Muscle of arm (tissue), 14 donors: ENCODE measurements at places on chromosomes 2 and 18. TPM values are rescaled to one million over a fixed set of nuclear protein-coding genes. Genes with fewer than 3 reads are reported as not detected.
A peak's percentile ranks its signal among the peaks of the same experiment; 100 is the strongest.

Gene IL18RAP
- not detected for polyA plus RNA-seq

Gene MDH1B
- polyA plus RNA-seq = 0.85 TPM

Gene RAX
- not detected for polyA plus RNA-seq

Gene TLX2
- polyA plus RNA-seq = not detected

- no peak for DNase-seq
These were observed 11.4 kb upstream of the SRBD1 start for GRCh38 chr2:45622336-45623075.

- DNase-seq = no peak
These were observed 30.6 kb upstream of the PPP1R1C start for GRCh38 chr2:181955010-181955409.

GRCh38 chr2:219689676-219690628, 62.5 kb downstream of the SLC4A3 start:
- DNase-seq = peak; percentile 79
